Stimulated activated CD4-positive, alpha-beta T cell treated with anti-CD3 and anti-CD28 coated beads, Interleukin-4, amount 100 ng/mL, for 24 hours (primary cell): ENCODE measurements at places on chromosomes 1 and 21.

GRCh38 chr1:68199603-68200002 lies 32.7 kb downstream of the WLS start:
- no peak for DNase-seq

- no peak for DNase-seq
Observed at GRCh38 chr1:180415985-180416633, 86.3 kb downstream of the ACBD6 start.

- no peak for DNase-seq
Observed at GRCh38 chr1:55428944-55429931, 214.1 kb upstream of the USP24 start.

- DNase-seq, result no peak
Observed at GRCh38 chr1:82090104-82090503, 289.4 kb downstream of the ADGRL2 start.

DNA sequence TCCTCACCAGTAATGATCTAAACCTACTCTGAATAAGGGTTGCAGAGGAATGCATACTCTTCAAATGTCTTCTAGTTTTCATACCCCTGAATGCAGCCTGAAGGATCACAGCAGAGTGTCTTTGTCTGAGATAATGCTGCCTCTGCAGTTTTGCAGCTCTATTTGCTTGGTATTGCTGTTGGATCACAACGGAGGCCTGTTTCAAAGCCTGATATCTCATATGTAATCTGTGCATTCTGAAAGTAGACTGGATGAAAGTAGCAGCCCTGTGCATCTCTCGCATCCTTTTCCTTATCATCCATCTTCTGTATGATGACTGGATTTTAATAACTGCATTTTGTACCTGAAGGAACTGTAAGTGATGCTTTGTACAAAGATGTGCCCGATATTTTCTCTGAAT lies 34.9 kb upstream of the F13B start:
- DNase-seq, result no peak

DNA sequence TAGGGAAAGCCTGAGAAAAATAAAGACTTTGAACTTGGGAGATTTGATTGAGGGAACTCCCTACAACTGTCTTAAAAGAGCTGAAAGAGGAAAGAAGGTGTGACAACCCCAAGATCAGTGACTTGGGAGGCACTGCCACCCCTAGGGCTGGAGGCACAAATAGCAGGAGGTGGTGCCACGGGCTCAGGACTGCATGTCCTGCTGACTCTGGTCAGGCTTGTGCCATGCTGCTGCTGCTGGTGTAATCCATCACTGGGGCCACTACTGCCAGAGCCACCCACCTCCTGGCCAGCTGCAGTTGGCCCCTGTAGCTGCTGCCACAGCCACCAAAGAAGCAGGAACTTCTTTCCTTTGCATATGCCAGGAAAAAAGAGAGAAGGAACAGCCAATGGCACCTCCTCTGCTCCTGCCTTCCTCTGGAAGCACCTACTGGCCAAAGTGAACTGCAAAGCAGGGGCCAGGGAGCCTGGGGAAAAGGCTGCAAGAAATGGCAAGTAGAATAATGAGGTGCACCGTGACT lies 730.3 kb downstream of the PTPRU start:
- no peak for DNase-seq

GRCh38 chr1:198042168-198042567 lies 114.6 kb upstream of the NEK7 start:
- no peak for DNase-seq

- DNase-seq, result no peak
Observed at GRCh38 chr1:220339581-220339980, 67.3 kb upstream of the RAB3GAP2 start.

GRCh38 chr1:22485431-22485830 lies 33.8 kb downstream of the ZBTB40 start:
- no peak for DNase-seq

GRCh38 chr1:68167211-68167610 lies 65.1 kb downstream of the WLS start:
- DNase-seq, result no peak

- no peak for DNase-seq
Observed at GRCh38 chr1:29282924-29283803, 46.8 kb downstream of the PTPRU start.

- DNase-seq, result no peak
Observed at GRCh38 chr1:26758358-26758757, 29.4 kb upstream of the PIGV start.

- DNase-seq, result no peak
Observed at GRCh38 chr1:234912548-234913277, 215.9 kb downstream of the TOMM20 start.

GRCh38 chr1:26059906-26060305 lies 7.5 kb downstream of the TRIM63 start:
- DNase-seq, result no peak

- DNase-seq, result peak; percentile 73
Observed at GRCh38 chr1:50873458-50874187, 86.4 kb downstream of the FAF1 start.

- DNase-seq, result no peak
Observed at GRCh38 chr1:153577138-153577537, 11.5 kb upstream of the S100A2 start.

GRCh38 chr1:54417123-54417522 lies 10.9 kb upstream of the SSBP3 start:
- no peak for DNase-seq
